AG08396 (cell line): ENCODE measurements at places on chromosomes 2 and 18.
A peak's percentile ranks its signal among the peaks of the same experiment; 100 is the strongest.

DNA sequence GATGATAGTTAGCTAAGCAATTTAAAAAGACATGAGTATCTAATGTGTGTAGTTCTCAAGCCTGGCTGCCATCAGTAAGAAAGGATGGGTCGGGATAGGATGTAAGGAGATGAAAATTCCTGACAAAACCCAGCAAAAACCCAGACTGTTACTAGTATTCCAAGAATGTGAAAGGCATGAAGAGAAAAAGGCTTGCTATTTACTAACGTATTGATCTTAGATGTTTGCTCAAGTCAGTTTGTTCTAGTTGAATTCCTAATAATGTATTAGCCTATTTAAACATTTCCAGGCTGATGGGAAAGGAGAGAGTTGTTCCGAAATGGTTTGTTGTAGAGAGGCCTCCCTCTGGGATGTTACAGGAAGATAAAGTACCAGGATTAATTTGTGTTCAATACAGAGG, 88.2 kb downstream of the ZNF532 start:
- no peak for DNase-seq

DNA sequence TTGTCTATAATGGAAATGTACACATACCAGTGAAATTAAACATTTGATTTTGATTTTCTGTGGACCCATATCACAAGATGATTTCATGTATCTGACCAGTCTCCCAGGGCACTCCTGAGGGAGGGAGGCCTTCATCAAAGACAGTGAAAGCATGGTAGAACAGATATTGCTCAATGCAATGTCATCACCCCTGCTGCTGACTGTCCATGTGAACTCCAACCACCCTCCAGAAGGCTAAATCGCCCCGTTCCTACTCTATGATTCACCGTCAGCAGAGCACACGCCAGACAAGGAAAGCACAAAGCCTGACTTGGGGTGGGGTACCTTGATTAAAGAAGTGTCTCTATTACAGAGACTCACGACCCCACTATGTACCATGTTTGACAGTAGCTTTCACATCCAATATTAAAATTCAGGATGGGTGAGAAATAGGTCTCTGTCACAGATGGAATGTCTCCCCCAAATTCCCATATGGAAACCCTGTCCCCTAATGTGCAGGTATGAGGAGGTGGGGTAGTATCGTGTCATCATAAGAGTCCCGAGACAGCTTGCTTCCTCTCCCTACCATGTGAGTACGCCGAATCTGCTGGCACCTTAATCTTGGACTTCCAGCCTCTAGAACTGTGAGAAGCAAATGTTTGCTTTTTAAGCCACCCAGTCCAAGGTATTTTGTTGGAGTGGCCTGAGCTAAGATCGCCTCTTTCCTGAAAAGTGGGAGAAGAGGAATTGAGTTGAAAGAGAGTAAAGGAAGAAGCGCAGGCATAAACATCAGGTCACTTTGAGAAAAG, 42.4 kb downstream of the CYB5A start:
- DNase-seq: peak; percentile 33

GRCh38 chr2:203936535-203936934, at the start of gene ICOS:
TSS of gene ICOS (plus strand) at chr2:203936763. CDS start at chr2:203936815, 52 bp downstream.
- no peak for DNase-seq

DNA sequence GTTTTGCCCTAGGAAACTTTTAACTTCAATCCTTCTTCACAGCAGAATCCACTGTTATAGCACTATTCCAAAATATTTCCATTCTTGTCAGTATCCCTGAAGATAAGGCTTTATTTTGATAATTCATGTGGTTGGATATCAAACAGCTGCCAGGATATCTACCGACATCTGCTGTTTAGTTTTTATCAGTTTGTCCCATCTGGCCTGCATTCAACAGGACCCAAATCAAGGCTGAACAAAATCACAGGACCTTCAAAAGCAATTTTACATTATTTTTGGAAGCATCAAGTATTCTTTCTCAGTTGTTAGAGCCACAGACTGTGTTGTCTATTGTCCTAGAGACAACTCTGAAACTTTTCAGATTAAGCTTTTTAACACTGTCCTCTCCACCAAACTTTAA, 429.0 kb upstream of the PIK3C3 start:
- DNase-seq: no peak

DNA sequence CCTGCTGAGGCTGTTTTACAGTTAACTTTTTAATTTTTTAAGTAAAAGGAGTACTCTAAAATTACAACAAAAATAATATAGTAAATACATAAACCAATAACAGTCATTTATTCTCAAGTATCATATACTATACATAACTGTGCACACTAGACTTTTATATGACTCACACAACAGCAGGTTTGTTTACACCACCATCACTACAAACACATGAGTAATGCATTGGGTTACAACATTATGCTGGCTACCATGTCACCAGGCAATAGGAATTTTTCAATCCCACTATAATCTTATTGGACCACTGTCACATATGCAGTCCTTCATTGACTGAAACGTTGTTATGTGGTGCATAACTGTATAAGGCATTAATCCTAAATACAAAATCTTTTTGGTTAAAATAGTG, 42.5 kb downstream of the RASGRP3 start:
- no peak for DNase-seq

DNA sequence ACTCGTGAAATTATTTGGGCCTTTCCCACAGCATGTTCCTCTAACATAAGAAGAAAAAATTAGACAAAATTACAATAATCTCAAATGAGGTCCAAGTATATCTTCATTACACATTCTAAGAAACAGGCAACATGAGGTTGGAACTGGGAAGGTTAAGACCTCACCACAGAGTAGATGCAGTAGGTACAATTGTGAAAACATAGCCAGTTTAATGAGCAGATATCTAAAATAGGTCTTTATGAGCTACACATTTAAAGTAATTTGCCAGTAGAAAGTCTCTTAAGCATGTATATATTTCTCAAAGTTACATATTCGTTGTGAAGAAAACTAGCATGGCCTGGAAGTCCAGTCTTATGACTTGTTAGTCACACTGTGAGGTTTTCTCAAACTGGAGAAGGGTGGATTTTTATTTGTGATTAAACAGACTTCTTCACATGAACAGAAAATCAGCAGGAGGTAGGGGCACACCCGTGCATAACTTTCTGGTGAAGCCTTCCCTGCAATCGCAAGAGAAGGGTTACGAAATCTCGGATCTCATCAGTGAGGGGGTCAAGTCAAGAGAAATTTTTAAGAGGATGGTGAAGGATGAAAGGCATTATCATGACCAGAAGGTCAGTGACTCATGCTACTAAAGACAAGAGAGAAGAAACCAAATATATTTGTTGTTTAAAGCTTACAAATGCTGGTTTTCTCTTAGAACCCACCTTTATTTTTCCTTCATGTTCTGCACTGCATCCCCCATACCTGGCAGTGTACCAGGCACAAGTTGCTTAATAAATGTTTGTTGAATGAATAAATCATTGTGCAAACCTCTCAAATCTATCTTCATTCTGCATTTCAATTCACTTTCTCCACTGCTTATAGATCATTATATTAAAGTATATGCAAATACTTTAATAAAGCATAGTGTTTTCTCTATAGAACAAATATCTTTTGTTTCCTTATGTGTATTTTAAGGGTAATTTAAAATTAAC, 5.1 kb upstream of the RAB27B start:
- peak; percentile 15 for DNase-seq

- no peak for DNase-seq
Observed at GRCh38 chr2:46549166-46549844, 69.9 kb downstream of the TMEM247 start.

DNA sequence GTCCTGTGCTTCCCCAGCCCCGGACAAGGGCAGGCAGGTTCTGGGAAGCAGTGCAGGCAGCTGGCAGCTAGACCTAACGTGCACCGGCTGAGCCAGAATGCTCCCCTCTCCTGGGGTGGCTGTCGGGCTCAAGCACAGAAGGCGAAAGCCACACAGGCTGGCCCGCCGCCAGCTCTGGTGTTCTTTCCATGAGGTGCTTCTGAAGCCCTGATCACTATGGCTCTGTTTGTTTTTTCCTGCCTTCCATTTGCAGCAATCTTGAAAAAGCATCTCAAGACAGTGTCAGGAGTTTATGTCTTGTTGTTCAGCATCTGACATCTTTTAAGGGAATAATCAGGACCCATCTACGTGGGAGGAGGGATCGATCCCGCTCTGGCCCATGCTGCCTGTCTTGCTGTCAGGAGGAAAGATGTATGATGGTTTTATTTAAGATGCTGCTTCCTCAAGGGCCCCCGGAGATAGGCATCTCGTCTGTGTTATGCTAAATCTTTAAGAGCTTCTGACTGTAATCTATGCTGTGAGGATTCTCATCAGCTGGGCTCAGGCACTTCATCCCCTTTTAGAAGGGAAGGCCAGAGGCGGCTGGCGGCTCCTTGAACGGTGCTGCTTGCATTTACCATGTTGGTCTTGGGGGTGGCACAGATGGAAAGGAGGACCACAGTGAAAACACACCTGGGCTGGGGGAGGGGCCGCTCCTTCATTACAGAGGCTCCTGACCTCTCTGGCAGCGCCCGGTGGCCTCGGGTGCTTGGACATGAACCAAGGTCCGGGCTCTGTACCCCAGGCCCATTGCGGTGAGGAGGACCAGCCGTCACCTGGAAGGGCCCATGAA, 118.5 kb upstream of the HDAC4 start:
- DNase-seq: no peak

- DNase-seq: no peak
Observed at GRCh38 chr18:49812286-49813068, 856 bp downstream of the ACAA2 start.

- DNase-seq: no peak
Observed at GRCh38 chr18:43275546-43275945, 1.7 kb downstream of the SYT4 start.

DNA sequence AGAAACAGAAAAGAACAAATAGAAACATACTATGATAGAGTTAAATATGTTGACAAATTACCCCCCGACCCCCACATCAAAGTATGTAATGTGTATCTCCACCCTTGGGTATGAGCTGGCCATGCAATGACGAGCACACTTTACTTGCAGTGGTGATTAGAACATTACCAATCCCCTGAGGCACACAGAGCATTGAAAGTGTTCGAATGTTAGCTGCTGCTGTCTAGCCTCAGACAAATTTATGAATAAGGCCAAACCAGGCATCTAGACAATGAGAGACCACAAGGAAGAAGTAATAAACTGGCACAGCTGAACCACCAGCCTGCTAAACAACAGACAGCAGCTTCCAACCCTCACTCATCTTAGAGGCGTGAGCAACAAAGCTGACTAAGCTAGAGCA, 380.5 kb downstream of the DSEL start:
- DNase-seq: no peak

GRCh38 chr2:144452989-144453336, 67.0 kb downstream of the ZEB2 start:
- no peak for DNase-seq

- peak; percentile 73 for DNase-seq
Observed at GRCh38 chr2:19140463-19141208, 217.8 kb downstream of the OSR1 start.

GRCh38 chr18:48639772-48640432, 101.1 kb downstream of the CTIF start:
- DNase-seq: no peak

- no peak for DNase-seq
Observed at GRCh38 chr2:64809216-64809615, 155.5 kb upstream of the SERTAD2 start.

DNA sequence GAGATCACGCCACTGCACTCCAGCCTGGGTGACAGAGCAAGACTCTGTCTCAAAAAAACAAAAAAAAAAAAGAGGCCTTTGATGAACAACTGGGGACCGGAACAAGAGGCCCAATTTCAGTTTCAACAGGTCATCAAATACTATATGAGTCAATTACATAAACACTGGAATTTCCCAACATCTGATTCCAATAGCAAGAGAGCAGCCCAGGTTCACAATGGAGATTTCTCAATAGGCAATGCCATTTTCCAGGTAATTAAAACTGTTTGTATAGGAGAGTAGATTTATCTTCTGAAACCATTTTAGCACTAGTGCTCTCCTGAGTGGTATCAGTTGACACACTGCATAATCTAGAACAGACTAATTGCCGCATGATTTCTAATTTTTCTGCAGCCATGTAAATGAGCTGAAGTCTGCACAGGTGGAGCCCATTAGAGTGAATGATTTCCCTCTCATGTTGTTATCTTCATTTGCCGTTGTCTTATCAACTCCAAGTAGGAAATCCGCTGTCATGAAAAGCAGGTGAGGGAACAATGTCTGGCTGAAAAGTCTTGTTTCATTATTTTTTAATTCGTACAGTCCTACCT, 264.1 kb upstream of the MEIS1 start:
- no peak for DNase-seq

DNA sequence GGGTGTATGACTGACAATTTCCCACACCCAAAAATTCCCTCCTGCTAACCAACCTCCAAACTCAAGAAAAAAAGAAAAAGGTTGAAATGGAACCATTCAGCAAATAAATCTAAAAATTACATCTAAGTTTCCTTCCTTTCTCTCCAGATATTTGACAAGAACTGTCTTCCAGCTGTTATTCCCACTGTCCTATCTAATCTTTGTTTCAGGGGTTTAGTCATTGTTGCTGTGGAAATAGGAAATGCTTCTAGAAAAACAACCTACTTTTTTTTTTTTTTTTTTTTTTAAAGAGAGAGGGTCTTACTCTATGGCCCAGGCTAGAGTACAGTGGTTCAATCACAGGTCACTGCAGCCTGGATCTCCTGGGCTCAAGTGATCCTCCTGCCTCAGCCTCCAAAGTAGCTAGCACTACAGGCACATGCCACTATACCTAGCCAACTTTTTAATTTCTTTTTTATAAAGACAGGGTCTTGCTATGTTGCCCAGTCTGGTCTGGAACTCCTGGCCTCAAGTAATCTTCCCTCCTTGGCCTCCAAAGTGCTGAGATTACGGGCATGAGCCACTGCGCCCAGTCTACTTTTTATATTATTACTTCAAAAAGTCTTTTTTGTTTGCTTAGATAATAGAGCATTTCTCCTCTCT, 88.1 kb downstream of the ITSN2 start:
- no peak for DNase-seq

DNA sequence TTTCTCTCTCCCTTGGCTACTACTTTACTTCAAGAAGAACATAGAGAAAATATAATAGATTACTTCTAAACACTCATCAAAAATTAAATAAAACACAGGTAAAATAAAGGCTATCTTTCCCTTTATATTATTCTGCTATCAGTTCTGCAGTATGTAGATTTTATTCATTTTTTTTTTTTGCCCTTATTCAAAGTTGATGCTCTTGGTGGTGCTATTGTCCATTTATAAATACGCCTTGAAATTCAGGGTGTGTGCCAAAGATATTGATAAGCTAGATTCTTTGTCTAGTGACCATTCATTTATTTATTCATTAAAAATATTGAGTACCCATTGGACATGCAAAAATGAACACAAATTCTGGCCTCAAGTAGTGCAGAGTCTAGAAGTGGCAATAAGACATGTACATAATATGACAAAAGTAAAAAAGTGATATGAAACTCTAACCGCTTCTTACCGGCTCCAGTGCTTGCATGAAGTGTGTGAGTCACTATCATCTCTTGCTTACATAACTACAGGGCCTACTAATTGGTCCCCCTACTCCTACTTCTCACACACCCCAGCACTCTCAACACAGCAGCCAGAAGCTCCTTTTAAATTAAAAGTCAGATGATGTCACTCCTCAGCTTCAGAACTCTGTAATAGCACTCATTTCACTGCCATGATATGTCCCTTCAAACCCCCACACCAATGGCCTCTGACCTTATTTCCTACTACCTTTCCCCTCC, 208.3 kb upstream of the FANCL start:
- DNase-seq: no peak

- no peak for DNase-seq
Observed at GRCh38 chr18:77222464-77222863, 27.2 kb upstream of the GALR1 start.
